ENCODE measurements at places on chromosomes 2 and 18.
A peak's percentile ranks its signal among the peaks of the same experiment; 100 is the strongest.

DNA sequence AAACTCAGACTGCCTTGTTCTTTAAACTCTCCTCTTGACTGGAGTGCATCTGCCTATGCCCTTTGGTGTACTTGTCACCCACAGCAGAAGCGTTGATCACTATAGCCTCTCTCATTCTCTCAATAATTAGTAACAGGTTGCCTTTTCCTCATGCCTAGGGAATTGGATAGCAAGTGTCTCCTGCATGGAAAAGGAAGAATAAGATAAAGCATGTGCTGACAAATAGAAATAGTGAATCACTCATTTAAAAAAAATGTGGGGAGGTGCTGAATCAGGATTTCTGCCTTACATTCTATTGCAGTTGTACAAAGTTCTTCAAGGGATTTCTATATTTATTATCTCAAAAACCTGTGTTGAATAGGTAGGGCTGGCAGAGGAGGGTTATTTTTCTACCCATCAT, 323.0 kb downstream of the TXNL1 start:
- DNase-seq: peak; percentile 84

- peak; percentile 23 for DNase-seq
These were observed 51.0 kb downstream of the LAMA3 start for GRCh38 chr18:23740105-23740830.

- DNase-seq: no peak
These were observed 9.7 kb downstream of the WNT10A start for GRCh38 chr2:218890369-218890768.

GRCh38 chr2:107349329-107349728, 463.4 kb upstream of the ST6GAL2 start:
- DNase-seq: no peak

GRCh38 chr2:23419171-23420090, 34.5 kb downstream of the KLHL29 start:
- no peak for DNase-seq

GRCh38 chr18:44786688-44787087, 106.0 kb downstream of the SETBP1 start:
- no peak for DNase-seq

Data from fibroblast of skin of abdomen (primary cell).